Substantia nigra (tissue), 51 donors: ENCODE measurements at places on chromosomes 4 and X.

- no peak for DNase-seq
These were observed 26.3 kb downstream of the CXCL2 start for GRCh38 chr4:74072739-74073138.

GRCh38 chrX:146581981-146582712 lies 227.4 kb upstream of the CXorf51B start:
- no peak for DNase-seq

- no peak for DNase-seq
These were observed 30.4 kb downstream of the LAMTOR3 start for GRCh38 chr4:99863804-99864203.

DNA sequence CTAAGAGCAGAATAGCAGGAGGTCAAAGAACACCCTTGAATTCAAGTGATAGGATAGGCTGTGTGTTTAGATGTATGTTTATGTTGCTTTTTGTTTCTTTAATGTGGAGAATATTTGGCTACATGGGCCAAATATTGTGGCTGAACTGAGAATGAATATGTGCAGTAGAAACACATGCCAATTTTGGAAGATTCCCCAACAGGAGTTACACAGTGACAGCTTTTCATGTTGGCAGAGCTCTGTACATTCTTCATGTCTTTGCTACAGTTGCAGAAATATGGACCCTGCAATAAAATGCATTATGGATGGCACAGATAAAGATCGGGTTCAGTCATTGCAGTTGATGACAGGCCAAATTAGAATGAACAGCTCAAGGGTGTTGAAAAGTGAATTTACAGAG lies 82.8 kb upstream of the SLC4A4 start:
- DNase-seq: no peak

DNA sequence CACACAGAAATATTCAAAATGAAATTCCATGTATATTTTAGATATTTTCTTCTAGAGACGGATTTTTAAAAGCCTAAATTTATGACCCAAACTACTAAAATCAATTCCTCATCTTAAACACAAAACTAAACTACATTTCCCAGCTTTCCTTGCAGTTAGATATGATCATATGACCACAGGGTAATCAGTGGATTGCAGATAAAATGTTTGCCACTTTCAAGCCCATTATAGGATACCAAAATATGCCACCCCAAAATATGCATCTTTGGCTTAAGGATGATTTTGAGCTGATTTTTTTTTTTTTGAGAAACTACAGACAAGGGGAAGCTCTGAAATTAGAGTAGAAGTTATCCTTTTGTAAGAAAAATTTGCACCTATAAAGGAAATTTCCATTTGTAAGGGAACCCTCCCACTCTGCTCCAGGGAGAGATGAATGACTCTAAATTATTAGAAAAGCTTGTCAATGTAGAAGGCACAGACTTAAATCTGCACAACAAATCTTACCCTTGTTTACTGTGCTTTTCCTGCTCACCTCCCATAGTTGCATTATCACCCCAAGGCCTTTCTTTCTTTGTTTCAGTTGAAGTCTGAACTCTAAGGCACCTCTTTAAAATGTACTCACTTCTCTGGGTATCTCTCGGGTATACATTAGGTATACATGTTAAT lies 503.0 kb downstream of the PDHA2 start:
- DNase-seq: no peak

DNA sequence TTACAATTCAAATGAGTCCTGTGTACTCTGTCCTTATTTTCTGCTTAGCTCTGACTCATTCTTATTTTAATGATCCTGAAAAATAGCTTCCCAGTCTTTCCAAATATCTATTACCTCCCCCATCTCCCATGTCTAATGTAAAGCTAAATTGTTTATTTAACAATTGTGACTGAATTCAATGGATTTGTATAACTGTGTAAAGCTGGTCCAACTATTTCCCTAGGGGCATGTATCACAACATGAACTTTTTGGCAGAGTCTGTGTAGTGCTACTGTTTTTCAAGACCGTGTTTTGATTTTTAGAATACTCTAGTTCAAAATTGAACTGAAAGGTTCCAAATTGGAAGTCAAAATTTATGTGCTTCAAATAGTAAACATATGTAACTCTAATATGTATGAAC lies 67.8 kb downstream of the SPCS3 start:
- no peak for DNase-seq

GRCh38 chr4:142474398-142475087 lies 371.6 kb downstream of the INPP4B start:
- no peak for DNase-seq

- no peak for DNase-seq
These were observed 20.0 kb upstream of the EFNB1 start for GRCh38 chrX:68808686-68809357.

DNA sequence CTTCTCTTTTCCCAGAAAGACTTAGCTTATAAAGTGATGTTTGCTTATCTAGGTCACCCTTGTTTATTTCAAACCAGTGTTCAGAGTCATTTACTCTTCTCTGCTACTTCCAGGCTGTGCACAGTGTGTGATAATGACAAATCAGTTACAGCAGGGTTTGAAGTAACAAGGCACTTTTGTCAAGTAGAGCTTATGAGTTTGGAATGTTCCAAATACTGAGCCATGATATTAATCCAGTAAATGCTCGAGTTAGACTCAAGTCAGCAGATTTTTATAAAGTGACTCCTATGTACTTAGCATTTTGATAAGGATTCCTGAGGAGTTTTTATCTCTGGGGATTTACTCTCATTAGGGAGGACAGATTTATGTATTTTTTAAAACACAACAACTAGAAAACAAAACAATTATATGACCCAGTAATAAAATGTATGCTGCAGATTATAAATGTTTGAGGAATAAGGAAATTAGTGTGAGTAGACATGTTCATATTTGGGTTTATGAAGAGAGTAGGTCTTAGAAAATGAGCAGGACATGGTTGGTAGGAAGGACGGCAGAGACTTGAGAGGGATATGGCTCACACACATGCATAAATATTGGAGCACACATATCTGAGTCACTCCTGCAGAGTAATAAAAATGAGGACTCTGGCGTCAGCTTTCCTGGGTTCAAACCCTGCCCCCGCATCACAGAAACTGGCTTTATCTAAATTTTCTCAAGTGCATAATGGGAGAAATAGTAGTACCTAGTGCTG lies 271.2 kb downstream of the FBXO8 start:
- no peak for DNase-seq

DNA sequence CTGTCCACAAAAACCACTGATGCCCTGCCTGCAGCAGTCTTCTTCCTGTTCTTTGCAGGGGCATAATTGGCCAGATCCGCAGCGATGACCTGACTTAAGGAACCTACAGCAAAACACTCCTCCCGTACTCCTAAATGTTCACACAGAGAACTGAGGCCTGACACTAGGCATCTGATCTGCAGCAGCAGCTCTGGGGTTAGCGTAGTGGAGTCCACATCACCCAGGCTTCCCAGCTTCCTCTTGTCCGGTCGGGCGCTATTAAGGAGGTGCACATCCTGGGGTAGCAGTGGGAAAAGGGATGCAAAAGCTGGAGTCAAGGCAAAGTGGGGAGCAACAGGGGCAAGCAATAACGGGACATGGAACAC lies 758 bp downstream of the SCFD2 start:
- no peak for DNase-seq

DNA sequence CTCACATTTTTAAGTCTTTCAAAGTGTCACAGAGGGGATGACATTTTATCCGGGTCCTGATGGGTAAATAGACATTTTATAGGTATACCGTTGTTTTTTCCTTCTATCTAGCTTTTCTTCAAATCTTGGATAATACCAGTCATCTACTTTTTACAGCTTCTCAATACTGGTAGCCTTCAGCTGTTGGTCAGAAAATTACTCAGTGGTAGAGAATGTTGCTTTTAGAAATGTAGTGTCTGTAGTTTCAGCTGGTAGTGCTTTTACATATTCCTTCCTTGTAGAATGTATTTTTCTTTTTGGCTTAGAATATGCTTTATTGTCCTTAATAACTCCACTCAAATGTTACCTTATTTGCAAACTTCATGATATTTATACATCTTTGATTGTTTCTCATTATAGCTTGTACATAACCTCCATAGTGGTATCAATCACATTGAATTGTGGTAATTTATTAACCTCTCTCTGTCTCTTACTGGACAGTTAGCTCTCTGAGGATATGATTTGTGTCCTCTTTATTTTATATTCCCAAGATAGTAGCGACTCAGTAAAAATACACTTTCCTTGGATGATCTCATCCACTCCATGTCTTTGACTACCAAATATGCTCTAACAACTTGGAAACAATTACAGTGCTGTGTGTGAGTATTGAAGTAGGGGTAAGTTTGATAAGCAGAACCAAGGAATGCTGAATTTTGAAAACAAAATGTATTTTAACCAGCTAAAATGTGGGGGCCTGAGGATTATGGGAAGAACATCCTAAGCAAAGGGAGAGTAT lies 53.8 kb downstream of the RAP1GDS1 start:
- no peak for DNase-seq

GRCh38 chr4:162837241-162837640 lies 329.4 kb downstream of the NAF1 start:
- no peak for DNase-seq

DNA sequence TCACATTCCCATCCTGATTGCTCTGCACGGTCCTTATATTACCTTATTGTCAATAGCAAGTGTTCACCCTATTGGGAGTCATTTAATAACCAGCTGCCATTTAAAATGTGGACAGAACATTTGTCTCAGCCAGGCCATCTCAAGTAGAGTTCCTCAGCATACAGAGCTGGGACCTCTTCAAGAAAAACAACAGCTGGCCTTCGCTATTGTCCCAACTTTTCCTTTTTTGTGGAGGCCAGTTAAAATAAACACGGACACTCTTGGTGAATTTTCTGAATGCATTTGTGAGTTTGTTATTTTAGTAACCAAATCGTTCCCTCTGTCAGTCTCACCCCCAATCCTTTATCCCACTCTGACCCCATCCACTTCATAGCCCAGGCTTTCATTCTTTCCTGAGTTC lies 395.3 kb upstream of the PITX2 start:
- DNase-seq: no peak
